NCI-H187 (cell line): ENCODE measurements at places on chromosomes 12 and 14.

GRCh38 chr12:53352331-53353256, 16.4 kb upstream of the SP7 start:
- DNase-seq: peak; percentile 67

DNA sequence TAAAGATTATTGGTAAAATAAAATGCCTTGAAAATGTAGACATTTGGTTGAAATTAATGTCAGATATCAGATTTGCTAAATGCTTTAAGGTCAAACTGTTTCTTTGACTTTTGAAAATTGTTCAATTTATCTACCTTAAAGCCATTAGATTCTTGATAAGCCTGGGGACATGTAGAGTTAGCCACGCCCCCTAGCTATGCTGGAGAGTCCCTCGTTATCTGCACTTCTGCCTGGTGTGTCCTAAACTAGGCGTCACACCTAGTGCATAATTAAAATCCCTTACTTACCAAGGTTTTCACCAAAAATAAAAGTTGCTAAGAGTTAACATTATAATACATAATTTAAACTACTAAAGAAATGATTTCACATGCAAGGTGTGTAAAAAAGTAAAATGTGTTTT, 79.5 kb downstream of the EGLN3 start:
- no peak for DNase-seq

- DNase-seq: no peak
Observed at GRCh38 chr12:109597414-109597794, 23.8 kb downstream of the MVK start.

GRCh38 chr14:91012045-91012444, 48.4 kb downstream of the RPS6KA5 start:
- no peak for DNase-seq

- no peak for DNase-seq
Observed at GRCh38 chr14:27730204-27730603, 1036.4 kb upstream of the FOXG1 start.

DNA sequence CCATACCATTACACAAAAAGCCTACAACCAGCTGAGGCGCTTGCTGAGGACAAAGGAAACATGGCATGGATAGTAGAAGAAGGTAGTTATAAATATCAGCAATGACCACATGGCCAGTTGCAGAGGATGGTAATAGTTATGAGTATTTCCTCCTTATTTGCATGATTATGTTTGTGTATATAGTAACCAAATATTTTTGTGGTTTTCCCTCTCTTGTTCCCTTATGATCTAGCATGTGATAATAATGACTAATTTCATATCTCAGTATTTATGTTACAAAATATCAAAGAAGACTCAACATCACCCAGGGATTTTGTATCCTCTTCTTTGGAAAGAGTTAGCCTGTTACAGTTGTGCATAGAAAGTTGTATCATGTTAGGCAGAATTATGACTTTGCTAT, 13.5 kb upstream of the CATSPERB start:
- DNase-seq: no peak

DNA sequence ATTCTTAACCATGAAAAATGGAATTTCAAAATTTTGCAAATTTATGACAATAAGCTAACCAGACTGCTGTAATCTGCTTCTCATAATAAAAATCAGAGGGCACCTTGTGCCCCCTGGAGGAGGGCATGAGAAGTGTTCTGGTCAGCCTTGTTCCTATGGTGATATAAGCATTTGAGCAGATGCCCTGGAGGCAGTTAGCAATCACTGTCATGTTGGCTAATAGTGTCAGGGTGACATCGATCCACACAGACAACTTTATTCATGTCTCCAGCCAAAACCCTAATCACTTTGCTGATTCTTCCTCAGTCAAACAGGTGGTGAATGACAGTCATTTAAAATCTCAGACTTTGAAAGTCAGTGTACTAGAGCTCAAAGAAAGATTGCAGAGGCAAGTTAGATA, 943.0 kb downstream of the GALC start:
- DNase-seq: no peak

- peak; percentile 15 for DNase-seq
Observed at GRCh38 chr12:130872179-130873096, 572 bp downstream of the RAN start.

- no peak for DNase-seq
Observed at GRCh38 chr12:93186131-93186530, 191.6 kb upstream of the NUDT4 start.
